ENCODE measurements at places on chromosomes 13 and 19.
A peak's percentile ranks its signal among the peaks of the same experiment; 100 is the strongest.

DNA sequence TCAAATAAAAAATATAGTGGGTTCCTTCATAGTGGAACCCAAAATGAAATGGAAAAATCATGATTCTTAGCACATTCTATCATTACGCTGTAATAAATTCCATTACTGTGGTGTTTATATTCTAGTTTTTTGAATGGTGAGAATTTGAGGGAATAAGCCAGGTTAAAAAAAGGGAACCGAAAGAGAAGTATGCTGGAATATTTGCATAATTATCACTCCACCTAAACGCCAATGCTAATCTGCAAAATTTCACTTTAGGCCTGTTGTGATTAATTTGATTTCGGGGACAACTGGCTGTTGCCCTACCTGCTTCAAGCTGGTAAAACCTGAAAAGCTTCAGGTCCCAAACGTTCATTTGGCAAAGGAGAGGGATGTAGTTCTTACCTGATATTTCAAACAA is 32.1 kb upstream of the SCEL start:
- DNase-seq = no peak

DNA sequence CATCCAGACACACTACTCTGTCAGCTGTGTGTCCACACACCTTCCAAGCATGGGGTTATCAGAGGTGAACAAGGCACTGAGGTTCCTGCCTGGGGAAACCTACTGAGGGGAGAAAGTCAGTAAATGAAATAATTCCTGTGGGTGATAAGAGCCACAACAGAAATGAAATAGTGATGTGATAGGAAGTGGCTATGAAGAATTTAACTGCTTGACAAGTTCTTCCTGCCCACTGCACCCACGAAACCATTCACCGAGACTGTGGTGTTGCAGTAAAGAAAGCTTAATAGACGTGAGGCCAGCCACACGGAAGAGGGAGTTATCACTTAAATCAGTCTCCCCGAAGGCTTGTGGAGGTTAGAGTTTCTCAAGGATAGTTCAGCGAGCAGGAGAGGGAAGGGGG is 353.1 kb downstream of the UQCRFS1 start:
- DNase-seq = no peak

DNA sequence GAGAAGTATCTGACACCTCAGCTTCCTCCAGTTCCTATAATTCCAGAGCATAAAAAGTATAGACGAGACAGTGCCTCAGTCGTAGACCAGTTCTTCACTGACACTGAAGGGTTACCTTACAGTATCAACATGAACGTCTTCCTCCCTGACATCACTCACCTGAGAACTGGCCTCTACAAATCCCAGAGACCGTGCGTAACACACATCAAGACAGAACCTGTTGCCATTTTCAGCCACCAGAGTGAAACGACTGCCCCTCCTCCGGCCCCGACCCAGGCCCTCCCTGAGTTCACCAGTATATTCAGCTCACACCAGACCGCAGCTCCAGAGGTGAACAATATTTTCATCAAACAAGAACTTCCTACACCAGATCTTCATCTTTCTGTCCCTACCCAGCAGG is 3.1 kb downstream of the KLF5 start:
- DNase-seq = no peak

DNA sequence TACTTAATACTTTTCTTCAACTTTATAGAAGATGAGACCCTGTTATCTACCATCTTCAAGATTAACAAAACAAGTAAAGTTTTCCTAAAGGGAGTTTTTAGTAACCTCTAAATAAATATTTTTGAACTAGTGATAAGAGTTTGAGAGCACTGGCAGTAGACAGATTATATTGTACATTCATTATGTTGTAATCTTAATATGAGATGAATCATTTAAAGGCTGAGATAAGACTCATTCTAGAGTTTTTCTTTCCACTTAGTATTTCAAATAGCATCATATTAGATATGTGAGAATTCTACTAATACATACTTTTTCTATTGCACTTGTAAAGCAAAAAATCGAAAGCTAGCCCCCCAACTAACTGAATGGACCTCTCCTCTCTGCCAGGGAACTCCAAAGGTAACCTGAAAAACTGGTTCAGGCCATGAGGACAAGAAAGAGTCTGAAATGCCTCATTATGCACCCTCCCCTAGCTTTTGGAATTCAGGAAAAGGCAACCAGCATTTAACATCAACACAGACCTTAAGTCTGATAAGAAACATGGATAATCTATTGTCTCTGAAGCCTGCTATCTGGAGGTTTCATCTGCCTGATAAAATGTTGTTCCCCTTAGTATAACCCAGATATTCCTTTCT is 875.4 kb upstream of the SLC10A2 start:
- no peak for DNase-seq

- no peak for DNase-seq
These were observed 89.4 kb downstream of the PCCA start for GRCh38 chr13:100178309-100178708.

DNA sequence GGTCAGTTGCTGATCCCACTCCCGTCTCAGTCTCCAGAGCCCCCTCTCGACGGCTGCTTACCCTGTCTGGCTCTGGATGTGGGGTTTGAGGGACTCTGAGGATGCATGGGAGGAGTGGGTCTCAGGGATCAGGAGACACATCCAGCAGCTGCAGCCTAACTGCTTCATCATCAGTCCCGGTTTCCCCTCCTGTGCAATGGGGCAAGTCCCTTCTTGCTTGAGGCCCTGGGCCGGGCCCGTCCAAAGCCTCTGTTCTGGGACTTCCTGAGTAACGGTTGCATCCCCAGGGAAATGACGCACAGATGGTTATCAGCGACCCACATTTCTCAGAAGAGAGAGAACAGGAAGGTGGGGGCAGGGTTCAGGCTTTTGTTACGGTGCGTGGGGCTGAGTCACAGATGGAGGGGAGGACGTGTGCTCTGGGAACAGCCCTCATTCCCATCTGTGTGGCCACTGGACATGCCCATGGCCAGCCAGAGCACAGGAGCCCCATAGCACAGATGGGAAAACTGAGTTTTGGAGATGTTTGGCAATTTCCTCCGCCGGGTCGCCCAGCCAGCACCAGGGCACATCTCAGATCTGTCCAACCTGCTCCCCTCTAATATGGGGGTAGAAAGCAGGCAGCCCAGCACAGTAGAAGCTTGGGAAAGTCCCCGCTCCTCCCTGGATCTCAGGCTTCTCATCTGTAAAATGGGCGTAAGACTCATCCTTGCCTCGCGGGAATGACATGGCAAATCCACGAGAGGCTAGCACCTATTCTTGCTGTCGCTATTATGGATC is 19.3 kb downstream of the GNA15 start:
- DNase-seq = peak; percentile 83

GRCh38 chr13:75915066-75915465 is 278.9 kb downstream of the LMO7 start:
- DNase-seq = no peak

DNA sequence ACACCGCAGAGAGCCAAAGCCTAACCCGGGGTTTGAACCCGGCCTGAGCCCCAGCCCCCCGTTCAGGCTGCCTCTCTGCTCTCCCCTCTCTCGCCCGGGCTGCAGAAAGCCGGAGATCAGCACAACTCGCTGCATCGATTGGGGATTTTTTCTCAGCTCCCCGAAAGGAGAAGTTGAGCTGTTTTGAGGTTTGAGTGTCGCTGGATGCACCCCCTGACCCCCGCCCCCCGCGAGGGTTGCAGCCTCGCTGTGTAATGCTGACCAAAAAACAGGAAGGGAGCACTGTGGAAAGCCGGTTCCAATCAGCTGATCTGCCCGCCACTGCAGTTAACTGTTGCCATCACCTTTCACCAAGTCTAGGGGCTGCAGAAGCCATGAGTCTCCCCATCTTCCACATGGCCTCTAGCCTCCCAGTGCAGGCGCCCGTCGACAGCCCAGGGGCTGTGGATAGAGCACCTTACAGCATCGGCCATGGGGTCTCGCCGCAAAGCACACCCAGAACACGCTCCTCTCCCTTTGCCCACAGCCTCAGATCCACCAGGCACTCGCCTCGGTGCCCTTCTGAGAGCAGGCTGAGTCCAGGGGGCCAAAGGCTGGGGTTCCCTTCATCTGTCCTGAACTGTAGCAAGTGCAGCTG is 34.5 kb downstream of the MYO9B start:
- DNase-seq = no peak

DNA sequence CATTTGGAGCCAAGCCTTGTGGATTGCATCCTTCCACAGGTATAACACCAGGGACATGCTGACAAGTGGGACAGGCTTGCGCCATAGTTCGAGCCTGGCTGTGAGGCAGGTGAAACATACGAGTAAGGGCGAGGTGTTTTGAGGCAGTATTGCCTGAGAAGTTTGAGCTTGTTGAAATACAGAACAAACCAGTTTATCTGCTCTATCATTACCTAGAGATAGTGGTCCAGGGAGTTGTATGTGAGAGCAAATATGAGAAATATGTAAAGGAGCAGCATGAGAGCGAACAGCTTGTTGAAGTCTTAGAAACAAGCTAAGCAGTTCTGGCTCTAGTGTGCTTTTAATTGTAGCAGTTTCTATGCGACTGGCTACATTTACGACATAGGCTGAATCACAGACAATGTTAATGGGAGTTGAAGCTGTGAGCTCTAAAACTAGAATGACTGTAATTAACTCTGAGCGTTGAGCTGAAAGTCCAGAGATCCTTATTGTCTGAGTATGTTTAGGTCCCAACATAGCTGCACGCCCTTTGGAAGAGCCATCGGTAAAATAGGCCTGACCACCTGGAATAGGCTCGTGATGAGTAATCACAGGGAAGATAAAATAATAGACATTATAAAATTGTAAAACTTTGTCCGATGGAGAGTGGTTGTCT is 8.2 kb downstream of the ZNF439 start:
- DNase-seq = no peak

DNA sequence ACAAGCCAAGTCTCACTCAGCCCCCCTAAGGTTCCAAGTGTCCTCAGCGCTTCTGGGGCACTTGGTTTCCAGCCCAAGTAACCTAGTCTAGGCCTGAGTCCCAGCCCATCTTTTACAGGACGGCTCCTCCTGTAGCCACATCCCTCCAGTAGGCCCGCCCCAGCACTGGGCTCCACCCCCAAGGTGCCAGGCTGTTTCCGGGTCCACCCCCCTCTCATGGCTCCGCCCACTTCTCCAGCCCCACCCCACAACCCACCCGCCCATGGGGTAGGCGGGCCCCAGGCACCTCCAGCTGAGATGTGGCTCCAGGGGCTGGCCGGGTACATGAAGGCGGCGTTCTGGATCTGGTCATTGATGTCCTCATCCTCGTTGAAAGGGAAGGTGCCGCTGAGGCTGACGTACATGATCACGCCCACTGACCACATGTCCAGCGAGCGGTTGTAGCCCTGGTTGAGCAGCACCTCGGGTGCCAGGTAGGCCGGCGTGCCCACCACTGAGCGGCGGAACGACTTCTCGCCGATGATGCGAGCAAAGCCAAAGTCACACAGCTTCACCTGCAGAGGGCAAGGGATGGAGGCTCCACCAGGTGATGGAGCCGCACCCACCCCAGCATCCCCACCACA is 17.2 kb upstream of the DACT3 start:
- DNase-seq = peak; percentile 71

DNA sequence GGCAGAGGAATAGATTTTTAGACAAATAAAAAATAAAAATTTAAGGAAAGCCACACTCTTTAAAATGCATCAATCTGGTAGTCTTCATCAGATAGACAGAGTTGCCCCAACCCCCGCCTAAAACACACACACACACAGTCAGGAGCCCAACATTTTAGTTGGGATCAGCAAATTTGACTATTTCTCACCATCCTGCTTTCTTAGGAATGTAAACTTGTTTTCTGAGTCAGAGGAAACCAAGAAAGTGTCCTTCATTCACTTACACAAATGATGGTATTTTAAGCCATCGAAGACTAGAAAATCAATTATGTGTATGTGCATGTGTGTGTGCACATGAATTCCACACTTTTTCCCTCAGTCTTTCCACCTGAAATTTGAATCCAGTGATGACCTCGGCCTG is 1657.5 kb downstream of the SLITRK1 start:
- no peak for DNase-seq

- no peak for DNase-seq
These were observed 14.8 kb downstream of the RABAC1 start for GRCh38 chr19:41944336-41944735.

- no peak for DNase-seq
These were observed 245.8 kb downstream of the LIG4 start for GRCh38 chr13:107969546-107969945.

DNA sequence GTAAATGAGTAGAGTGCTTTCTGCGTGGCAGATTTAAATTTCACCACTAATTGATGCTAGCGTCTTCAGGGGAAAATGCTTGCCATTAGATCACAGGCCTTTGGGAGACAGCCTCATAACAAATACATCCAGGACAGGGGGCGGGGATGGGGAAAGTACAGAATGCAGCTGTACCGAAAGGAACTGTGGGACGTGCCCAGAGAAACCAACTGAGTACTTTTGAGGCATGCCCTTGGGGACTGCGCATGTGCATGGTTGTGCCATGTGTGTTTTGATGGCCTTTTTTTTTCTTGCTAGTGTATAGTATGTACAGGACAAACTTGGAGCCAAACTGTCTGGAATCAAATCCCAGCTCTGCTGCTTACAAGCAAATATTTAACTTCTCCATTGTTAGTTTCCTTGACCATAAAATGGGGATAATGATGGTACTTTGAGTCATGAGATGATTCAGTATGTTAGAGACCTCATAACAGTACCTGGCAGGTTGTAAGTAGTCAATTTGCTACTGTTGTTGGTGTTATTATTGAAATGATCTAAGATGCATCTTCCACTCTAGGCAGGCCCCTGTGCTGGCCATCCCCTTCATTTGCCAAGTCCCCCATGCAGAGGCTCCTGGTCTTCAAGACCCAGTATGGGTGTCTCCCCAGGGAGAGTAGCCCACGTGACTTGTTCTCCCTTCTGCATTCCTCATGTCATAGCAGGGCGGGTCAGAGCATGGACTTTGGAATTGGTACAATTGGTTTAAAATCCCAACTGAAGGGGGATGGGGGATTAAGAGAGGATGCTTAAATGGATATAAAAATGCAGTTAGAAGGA is 68.3 kb upstream of the NPAS1 start:
- DNase-seq = no peak
